ENCODE measurements at places on chromosomes 2 and 18. TPM values are rescaled to one million over a fixed set of nuclear protein-coding genes. Genes with fewer than 3 reads are reported as not detected.

Gene RBMS1
- 92.6 TPM for total RNA-seq

Gene ACTG2
- total RNA-seq: 7.9 TPM

DNA sequence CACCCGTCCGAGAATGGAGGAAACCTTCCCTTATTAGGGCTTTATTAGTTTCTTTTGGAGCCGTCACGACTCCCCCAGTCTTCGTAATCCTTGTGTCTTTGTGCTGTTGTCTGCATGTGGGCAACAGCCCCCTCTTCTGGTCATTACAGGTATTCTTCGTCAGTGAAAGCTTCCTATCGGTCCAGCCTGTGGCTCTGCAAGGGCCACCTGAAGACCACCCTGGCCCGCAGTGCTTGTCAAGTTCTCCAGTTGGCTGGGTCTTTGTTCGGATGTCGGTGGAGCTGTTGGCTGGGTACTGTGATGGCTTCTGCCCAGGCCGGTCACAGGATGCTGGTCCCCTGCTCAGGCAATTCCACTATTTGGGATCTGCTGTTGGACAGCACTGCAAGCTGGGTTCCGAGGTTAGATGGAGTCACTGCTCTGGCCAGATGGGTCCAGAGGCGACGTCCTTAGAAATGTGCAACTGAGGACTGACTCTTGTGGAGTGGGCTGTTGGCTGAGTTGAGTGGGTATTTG, 19.2 kb downstream of the E2F6 start:
- DNase-seq: peak; percentile 84

- DNase-seq: no peak
Measured at GRCh38 chr2:204982303-204982702, 437.0 kb downstream of the PARD3B start.

Gene BCL2
- total RNA-seq: 47.3 TPM

Gene TTC21B
- 62.0 TPM for total RNA-seq

- DNase-seq: no peak
Measured at GRCh38 chr2:188068093-188068492, 223.6 kb upstream of the GULP1 start.

- no peak for DNase-seq
Measured at GRCh38 chr18:58256316-58257080, 212.5 kb downstream of the NEDD4L start.

DNA sequence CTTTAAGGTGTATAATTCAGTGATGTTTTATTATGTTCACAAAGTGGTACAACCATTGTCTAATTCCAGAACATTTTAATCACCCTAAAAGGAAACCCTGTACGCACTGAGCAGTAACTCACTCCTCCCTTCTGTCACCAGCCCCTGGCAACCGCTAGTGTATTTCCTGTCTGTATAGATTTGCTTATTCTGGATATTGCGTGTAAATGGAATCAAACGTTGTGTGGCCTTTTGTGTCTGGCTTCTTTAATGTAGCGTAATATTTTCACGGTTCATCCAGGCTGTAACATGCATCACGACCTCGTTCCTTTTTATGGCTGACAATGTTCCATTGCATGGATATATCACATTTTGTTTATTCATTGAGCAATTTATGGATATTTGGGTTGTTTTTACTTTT, 8.3 kb downstream of the ZDBF2 start:
- DNase-seq: no peak

Gene RETREG2
- 35.0 TPM for total RNA-seq

Gene RUFY4
- not detected for total RNA-seq

- no peak for DNase-seq
Measured at GRCh38 chr2:212484563-212485080, 54.0 kb downstream of the ERBB4 start.

- peak; percentile 33 for DNase-seq
Measured at GRCh38 chr2:88258208-88258607, 88.1 kb downstream of the THNSL2 start.

DNA sequence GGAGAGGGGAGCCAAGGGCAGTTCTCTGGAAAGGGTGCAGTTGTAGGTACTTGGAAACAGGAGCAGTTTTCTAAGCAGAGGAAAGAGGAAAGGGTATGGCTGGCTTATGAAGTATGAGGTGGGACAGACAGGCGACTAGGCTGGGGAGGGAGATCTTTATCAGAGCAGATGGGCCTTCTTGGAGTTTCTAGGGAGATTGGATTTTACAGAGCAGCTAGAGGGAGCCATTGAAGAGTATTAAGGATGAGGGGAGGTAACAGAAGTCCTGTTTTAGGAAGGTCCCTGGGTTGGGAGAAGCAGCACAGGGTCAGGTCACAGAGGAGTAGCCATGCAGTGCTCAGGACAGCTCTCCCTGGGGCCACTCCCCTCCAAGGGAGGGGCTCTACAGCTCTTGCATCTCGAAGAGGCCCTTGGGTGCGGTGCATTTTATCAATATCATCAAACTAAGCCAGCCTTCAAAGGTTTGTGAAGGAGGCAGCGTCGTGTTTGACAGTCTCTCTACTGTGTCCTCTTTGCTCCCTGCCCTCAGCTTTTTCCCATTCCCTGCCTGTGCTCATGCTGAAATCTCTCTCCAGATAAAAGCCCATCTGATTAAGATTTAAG, 154.3 kb downstream of the SETBP1 start:
- DNase-seq: no peak

DNA sequence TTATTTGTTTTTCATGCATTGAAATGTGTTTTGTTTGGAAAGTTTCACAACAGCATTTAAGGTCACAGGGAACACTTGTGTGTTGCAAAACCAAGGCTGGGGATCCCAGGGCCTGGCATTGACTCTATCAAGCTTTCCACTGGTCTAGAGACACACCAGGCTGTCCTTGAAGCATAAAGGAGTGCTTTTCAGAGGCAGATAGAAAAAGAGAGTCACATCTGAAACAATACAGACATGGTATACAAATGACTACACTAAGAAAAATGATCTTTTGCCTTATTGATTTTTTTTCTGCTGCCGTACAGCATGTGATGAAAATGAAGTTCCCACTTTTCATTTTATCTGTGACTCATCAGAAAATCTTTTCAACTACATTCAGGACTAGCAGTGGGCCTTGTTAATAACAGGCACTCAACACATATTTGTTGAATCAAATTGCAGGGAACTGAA, 61.9 kb upstream of the ZCCHC2 start:
- DNase-seq: no peak

GRCh38 chr2:43685357-43685756, 9.1 kb upstream of the C1GALT1C1L start:
- DNase-seq: no peak

- DNase-seq: no peak
Measured at GRCh38 chr2:8640498-8640897, 41.4 kb upstream of the ID2 start.

- no peak for DNase-seq
Measured at GRCh38 chr2:111905990-111906735, 7.8 kb downstream of the MERTK start.

DNA sequence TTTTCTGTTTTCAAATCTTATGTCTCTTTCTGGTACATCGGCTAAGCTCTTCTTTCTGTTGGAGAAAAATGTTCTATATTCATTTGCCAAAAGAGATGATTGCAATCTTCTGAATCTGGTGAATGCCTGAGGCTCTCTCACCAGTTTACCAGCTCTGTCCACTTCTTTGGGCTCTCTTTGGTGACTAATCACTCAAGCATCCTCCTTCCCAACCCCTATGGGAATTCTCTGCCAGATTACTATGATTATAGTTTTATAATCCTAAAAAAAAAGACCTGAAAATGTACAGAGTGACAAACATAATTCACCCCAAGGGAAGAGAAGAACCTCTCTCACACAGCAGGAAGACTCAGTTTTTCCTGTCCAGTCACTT, 187.3 kb downstream of the CAMKMT start:
- no peak for DNase-seq

- DNase-seq: peak; percentile 89
Measured at GRCh38 chr2:105437708-105438103, 38.9 kb upstream of the FHL2 start.

DNA sequence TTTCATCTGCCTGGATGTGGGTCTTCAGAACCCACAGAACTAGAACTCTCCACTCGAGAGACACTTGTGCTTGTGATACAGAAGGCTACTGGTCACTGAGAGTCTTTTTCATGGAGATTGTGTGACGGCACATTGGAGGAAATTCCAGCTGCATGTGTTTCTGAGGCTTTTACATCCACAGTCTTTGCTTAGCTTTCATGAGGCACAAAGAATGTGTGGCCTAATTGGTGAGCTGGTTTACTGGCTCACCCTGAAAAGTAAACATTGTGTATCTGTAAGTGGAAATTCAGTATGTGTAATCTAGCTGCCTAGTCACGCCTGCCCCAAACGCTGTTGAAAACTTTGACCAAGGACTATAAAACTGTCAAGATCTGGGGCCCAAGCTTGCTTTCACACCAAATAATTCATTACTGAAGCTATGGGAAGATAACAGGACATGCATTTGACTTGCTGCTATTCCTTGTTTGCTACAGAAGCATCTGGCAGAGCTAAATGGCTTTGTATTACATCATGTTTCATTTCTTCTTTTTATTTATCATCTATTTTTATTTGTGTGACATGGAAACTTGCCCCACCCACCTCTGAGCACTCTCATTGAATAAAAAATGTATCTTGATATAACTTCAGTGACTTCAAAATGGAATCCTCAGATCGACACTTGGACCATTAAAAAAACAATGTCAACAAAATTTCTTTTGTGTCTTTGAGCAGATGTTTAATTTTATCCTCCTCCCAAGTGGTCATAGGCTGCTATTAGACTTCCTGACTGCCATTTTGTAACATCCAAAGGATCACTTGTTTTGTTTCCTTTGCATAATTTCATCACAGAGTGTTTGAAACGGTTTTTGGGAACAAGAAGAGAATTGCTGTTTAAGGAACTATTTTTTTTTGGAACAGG, 80.2 kb downstream of the EFEMP1 start:
- peak; percentile 12 for DNase-seq

DNA sequence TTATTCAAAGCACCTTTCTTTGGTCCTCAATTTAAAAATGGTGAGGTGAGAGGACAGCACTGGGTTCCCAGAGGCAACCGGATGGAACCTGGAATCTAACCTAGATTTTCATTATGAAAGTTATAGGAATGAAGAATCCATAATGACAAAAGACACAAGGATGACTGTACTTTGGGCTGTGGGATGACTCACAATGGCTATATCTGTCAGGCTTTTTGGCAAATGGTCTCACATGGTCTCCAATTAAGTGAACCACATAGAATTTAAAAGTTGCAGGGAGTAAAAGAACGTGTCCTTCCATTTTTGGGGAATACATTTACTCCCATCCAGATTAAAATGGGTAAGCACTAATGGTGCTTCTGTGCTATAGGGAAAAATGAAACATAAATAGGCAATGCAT, 31.8 kb upstream of the LYPD1 start:
- DNase-seq: no peak

GRCh38 chr2:15378148-15378908, 182.8 kb downstream of the NBAS start:
- no peak for DNase-seq

GRCh38 chr18:49177812-49178211, 227.0 kb upstream of the SMAD7 start:
- no peak for DNase-seq

DNA sequence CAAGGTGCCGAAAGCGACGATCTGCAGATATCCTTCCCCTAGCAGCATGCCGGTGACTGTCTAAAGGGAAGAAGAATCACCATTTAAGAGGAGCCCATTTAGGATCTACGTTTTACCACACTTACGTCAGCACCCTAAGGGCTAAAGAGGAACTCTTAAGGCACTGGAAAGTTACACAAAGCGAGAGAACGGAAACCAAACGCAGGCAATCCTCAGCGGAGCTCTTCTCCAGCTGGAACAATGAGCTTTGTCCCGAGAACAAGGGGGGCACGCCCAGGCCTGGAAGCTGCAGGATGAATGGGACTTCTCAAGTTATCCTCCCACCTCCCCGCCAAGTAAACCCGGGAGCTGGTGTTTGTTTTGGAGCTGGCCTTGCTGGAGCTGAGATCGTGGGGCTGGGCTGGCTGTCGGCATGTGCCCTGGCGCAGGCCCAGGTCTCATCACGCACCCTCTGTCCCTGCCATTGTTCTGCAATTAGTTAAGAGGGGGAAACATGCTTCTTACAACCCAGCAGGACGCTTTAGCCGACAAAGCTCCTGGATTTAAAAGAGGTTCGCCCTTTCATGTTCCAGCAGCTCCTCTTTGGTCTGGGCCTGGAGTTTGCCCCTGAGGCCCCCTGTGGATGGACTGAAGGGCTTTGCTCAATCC, 36.4 kb downstream of the PXDN start:
- peak; percentile 91 for DNase-seq

- DNase-seq: peak; percentile 52
Measured at GRCh38 chr2:85390941-85391669, 19.1 kb downstream of the CAPG start.

DNA sequence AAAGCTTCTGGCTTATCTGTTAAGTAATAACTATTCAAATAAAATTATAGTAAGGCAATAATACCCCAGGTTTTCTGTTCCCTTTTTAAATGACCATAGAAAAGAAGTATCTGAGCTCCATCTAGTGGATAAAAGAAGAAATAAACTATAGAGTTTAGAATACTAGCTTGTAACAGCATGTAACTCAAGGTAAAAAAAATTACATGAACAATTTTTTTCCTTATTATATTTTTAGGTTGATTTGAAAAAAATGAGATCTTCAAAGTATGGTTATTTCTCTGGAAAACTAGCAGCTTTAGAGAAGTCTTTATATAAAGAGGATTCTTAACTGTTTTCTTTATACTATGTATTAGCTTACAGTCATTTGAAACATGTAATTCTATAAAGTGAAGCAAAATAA, 58.1 kb downstream of the NCKAP1 start:
- peak; percentile 57 for DNase-seq

DNA sequence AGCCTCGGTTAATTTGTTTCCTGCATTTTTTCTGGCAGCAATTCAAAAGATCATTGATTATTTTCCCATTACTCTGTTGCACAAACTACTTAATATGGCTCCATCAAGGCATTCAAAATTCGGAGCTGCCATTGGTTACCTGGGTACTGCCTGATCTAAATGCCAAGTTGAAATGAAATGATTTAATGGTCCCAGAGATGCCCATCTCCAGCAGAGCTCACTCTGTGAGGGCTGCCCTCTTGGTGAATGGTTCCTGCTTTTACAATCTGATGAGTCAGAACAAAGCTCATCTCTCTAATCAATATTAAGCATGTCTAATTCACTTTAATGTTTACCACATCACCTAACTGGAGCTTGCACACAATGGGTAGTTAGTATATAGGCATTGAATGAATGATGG, 126.1 kb downstream of the CTNNA2 start:
- no peak for DNase-seq

DNA sequence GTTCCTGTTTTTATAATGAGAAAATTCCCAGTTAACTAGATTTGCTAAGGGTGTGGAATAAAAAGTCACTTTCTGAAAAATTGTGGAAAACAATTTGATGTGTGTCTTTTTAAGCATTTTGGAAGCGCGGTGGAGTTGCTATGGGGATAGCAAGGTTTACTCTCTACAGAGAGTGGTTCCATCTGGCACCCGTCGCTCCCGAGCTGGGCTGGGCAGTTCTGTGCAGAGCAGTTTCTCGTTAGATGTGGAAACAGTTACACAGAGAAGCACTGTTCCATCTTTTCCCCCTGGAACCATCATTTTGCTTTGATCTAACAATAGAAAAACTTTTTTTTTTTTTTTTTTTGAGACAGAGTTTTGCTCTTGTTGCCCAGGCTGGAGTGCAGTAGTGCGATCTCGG, 17.4 kb downstream of the LDLRAD4 start:
- DNase-seq: peak; percentile 88

Gene CAVIN2
- 75.5 TPM for total RNA-seq

Gene TRIM43B
- total RNA-seq: not detected

All from tongue (tissue), 3 donors.